ENCODE measurements at places on chromosomes 12 and 14. TPM values are rescaled to one million over a fixed set of nuclear protein-coding genes. Genes with fewer than 3 reads are reported as not detected.

DNA sequence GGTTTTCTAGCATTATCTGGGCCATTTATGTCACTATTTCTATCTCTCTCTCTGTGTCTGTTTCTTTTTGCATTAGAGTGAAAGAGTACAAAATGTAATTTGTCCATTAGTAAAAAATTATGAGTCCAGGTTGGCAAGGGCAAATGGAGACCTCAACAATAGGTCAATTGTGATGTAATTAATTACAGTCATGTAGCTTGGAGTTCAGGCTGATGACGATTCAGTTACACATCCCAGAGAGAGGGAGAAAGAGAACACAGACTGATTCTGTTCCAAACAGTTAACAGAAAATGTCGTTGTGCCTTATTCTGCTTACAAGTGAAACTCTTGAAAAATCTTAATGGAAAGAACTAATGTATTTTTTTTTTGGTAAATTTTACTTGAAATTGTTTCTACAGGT, 83.3 kb downstream of the ATXN7L3B start:
- no peak for DNase-seq
- no peak overlapping the region for H3K4me3 ChIP-seq
- H3K27me3 ChIP-seq, result no peaks in the 10 kb centered on the region
- no peak overlapping the region for H3K27ac ChIP-seq

DNA sequence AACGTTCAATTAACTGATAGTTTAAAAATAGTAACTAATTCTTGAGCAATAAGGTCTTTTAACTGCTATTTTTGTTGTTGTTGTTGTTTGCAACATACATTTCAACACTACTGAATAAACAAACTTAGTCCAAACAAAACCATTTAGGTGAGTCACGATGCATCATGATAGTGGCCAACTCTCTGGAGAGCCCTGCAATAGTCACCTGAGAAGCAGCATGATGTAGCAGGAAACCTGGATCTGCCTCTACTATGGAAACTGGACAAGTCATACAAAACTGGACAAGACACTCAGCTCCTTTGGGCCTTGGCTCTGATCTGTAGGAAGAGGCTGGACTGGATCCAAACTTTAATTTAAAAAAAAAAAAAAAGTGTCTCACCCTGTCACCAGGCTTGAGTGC, 117.3 kb downstream of the MED13L start:
- no peak for DNase-seq
- H3K27ac ChIP-seq, result no peak overlapping the region
- H3K4me1 ChIP-seq, result no peaks in the 10 kb centered on the region
- no peak overlapping the region for H3K4me3 ChIP-seq
- H3K27me3 ChIP-seq, result no peaks in the 10 kb centered on the region
- H3K36me3 ChIP-seq, result no peaks in the 10 kb centered on the region

Gene ATP2B1
- polyA plus RNA-seq, result 76.2 TPM

Gene NCOR2
- polyA plus RNA-seq, result 85.9 TPM

GRCh38 chr14:56474419-56475022, 105.1 kb upstream of the TMEM260 start:
- no peak overlapping the region for H3K4me3 ChIP-seq
- DNase-seq, result peak; percentile 42
- H3K4me1 ChIP-seq, result no peaks in the 10 kb centered on the region
- no peaks in the 10 kb centered on the region for H3K27me3 ChIP-seq

Data from small intestine (tissue), 16 donors.